ENCODE measurements at places on chromosomes 5 and 9.

DNA sequence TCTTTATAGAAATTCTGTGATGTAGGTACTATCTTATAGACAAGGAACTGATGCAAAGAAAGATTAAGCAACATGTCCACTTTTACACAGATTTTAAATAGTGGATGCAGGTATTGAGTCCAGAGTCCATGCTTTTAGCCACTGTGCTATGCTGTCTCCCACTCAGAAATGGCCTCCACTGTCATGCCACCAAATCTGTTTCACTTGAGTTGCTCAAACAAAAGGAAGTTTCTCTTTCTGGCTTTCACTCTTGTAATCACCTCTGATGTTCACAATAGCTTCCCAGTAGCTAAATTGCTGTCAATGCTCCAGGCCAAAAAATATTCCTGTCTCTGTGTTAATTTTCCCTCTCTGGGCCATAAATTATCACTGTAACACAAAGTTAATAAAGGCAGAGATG is 77.0 kb upstream of the RASA1 start:
- no peak for DNase-seq

DNA sequence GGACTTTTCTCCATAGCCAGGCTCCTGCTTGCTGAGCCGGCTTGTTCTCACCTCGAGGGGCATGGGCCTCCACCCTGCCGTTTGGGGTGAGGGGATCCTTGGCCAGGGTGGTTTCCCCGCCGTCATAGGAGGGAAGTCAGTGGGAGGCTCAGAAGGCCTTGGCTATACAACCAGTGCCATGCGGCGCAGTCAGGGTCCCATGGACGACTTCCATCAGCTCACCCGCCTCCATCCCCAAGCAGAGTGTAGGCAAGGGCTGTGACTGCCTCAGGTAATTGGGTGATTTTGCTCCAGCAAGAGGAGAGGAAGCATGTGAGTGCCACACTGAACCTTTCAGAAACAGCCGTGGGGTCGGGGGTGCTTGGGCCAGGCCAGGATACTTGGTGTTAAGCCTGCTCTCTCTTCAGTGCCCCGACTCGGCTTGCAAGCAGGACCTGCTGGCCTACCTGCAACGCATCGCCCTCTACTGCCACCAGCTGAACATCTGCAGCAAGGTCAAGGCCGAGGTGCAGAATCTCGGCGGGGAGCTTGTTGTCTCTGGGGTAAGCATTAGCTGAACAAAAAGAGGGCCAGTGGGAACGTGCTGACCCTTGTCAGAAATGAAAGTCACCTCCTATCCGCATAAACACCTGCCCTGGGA is 57.2 kb upstream of the LRRTM2 start:
- DNase-seq: no peak

DNA sequence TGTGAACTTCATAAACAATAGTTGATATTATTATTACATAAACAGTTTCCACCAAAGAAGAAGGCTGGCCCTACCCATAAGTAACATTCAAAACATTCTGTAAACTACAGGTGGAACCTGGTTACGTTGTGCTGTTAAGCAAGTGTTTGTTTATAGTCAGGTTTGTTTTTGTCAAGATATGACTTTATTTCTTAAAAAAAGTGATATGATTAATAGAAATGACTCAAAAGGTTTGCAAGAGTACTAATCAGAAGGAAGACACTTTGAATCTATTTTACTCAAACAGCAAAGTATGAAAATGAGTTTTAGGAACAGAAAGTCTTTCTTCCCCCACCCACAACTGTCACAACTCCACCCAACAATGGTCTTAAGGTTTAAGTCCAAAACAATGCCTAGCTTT is 220.8 kb downstream of the PLK2 start:
- no peak for DNase-seq

DNA sequence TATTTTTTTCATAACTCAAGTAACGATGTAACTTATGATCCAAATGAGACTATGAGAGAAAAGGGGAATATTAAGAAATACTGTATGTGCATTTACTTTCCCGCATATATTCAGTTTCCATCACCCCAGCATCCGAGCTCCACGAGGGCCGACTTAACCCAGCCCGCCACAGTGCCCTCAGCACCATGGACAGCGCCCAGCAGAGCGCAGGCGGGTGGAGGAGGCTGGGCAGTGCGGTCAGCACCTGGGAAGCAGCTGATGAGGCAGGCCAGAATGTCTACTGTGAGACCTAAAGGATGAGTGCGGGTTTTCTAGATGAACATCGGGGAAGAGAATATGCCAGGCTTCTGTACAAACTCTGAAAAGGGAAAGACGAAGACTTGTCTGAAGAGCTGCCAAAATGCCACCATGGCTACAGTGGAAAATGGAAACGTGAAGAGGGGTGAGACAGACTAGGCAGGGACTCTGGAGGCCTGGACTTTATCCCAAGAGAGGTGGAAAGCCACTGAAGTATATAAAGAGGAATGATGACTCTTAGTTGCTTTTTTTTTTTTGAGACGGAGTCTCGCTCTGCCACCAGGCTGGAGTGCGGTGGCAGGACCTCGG is 34.5 kb upstream of the MED27 start:
- DNase-seq: peak; percentile 31

DNA sequence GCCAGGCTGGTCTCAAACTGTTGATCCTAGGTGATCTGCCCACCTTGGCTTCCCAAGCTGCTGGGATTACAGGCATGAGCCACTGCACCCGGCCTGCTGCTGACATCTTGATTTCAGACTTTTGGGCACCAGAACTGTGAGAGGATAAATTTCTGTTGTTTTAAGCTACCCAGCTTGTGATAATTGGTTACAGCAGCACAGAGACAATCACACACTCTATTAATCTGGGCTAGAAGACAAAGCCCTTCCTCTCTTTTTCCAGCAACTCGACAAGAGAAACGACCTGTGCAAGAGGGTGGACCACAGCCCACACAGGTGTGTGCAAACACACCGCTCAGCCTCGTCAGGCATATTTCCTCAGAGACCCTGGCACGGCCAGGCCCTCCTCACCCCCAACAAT is 4.5 kb downstream of the ANKRD55 start:
- DNase-seq: no peak

- no peak for DNase-seq
Observed at GRCh38 chr5:68292316-68292715, 76.8 kb downstream of the PIK3R1 start.

All from stimulated activated naive CD8-positive, alpha-beta T cell treated with anti-CD3 and anti-CD28 coated beads, Interleukin-15, amount 100 ng/mL, for 72 hours (primary cell).